Stimulated activated CD4-positive, alpha-beta T cell treated with anti-CD3 and anti-CD28 coated beads, TNF-alpha, amount 100 ng/mL, for 48 hours (primary cell): ENCODE measurements at places on chromosomes 1 and 21.

GRCh38 chr1:200438911-200439310 is 29.1 kb upstream of the ZNF281 start:
- DNase-seq: no peak

DNA sequence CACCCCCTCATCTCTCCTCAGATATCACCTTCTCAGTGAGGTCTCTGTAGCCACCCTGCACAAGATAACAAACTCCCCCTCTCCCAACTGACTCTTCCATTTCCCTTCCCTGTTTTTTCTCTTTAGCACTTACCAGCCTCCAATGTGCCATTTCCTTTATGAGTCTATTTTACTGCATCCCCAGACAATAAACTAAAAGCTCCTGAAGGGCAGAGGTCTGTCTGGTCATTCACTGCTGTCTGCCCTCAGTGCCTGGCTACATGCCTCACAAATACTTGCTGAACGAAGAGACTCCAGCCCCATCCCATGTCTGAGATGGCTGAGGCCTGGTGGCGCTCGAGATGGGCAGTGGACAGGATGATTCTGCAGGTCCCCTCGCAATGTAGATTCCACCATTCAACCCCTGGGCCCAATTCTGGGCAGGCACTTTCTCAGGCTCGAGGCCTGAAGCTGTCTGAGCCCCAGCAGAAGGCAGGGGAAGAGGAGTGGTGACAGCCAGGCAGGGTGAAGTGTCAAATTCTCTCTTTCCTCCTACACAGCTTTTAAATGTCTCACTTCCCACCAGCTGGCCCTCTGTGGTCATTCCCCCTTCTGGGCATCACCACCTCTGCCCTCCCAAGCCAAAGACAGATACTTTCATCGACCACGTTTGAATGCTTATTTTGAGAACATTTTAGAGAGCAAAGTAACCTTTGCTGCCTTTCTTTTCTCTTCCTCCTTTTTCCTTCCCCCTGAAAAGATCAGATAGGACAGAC is 6.6 kb downstream of the LRRN2 start:
- no peak for DNase-seq

DNA sequence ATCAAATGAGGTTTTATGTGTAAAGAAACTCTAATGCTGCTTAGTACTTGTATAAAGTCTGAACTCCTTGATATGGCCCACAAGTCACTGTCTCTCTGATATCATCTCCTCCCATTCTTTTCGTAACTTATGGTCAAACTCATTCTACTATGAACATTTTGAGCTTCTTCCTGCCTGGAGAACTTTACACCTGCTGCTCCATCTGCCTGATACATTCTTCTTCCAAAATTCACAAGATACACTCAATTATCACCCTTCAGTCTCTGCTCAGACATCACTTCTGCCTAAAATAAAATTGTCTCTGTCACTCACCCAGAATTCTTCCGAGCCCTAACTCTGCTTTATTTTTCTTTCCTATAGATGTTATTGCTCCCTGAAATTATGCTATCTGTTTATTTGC is 192.8 kb upstream of the LYPLAL1 start:
- no peak for DNase-seq

GRCh38 chr1:51621161-51621560 is 4.3 kb downstream of the OSBPL9 start:
- DNase-seq: no peak

GRCh38 chr1:6523566-6523965 is 30.7 kb downstream of the NOL9 start:
- DNase-seq: no peak

DNA sequence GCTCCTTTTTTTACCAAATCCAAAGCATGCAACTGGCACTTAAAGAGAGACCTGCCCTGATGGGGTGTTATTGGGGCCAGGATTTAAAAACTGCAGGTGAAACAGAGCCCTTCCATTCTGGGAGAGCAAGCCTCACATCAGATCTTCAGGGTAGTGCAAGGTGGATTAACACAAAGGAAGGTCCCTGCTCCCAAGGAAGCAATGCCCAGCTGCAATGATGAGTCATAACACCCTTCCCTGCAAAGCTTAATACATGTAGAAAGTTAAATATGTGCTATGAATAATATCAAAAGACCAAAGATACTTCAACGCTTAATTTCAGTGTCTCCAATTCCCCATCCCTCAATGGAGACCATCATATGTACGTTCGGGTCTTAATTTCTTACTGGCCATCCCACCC is 508.0 kb downstream of the OMA1 start:
- no peak for DNase-seq

- peak; percentile 26 for DNase-seq
Measured at GRCh38 chr1:196723325-196724185, 51.1 kb upstream of the CFHR3 start.

GRCh38 chr1:85605484-85606413 is 25.2 kb downstream of the CCN1 start:
- no peak for DNase-seq

- no peak for DNase-seq
Measured at GRCh38 chr1:1862905-1863547, 27.9 kb downstream of the GNB1 start.

GRCh38 chr1:87230501-87230900 is 98.2 kb upstream of the LMO4 start:
- no peak for DNase-seq

DNA sequence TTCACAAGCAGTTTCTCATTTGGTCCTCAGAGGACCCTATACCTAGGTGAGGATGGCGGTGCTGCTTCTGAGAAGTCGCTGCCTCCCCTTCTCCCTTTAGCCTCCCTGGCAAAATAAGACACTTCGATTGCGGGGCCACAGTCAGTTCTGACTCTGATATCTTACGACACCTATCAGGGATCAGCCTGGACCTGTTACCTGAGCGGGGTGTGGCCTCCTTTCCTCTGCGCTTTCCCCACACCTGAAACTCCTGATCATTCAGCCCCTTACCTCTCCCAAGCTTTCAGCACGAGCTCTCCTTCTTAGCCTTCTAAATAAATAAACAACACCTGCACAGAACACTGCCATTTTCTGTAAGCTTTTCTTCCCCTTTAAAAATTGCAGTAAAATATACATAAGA is 24.6 kb upstream of the GPR137B start:
- DNase-seq: no peak

DNA sequence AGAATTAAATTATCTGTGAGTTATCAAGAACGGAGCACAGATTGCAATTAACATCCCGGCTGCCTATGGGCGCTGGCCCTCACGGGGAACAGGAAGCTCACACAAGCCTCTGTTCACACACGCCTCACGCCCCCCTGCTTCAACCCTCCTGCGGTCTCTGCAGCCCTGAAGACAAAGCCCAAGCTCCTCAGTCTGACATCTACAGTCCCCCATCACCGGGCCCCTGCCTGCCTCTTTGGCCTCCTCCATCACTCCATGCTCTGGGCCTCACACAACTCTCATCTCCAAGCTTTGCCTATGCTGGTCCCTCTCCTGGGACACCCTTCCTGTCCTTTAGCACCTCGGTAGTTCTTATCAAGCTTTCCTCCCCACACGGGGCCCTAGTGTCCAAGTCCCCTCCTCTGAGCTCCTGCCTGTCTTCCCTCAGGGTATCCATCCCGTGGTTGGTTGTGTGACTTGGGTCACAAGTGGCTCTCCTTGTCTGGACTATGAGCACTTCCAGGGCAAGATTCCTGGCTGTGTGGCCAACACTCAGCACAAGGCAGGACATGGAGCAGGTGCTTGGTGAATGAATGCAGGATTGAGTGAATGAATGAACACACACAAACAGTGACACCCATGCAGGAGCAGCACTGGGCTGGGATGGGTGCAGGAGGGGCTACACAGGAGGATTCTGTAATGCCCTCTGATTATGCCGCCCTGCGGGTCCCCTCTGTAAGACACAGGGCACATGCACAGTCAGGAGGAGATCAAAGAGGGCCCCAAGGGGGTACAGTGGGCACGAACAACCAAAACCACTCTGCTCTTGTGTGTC is 116.1 kb downstream of the DMRTB1 start:
- no peak for DNase-seq

DNA sequence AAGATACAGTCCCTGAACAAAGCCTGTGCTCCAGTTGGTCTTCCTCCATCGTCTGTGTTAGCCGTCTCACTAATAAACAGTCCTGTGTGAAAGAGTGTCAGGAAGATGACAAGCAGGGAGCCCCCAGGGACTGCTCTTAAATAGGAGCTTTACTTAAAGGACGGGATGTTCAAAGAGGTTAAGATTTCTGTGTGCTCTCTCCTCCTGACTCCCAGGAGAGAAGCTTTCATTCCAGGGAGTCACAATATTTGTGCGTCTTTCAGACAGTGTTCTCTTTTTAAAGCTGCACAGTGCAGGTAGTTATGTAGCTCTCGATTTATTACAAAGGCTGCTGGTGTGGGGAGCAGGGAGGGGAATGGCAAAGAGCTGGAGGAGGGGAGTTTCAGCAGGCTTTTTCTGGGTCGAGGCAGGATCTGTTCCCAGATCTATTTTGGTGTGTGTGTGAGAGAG is 43.5 kb downstream of the STYXL2 start:
- no peak for DNase-seq

- no peak for DNase-seq
Measured at GRCh38 chr1:34019741-34020552, 145.1 kb downstream of the CSMD2 start.

DNA sequence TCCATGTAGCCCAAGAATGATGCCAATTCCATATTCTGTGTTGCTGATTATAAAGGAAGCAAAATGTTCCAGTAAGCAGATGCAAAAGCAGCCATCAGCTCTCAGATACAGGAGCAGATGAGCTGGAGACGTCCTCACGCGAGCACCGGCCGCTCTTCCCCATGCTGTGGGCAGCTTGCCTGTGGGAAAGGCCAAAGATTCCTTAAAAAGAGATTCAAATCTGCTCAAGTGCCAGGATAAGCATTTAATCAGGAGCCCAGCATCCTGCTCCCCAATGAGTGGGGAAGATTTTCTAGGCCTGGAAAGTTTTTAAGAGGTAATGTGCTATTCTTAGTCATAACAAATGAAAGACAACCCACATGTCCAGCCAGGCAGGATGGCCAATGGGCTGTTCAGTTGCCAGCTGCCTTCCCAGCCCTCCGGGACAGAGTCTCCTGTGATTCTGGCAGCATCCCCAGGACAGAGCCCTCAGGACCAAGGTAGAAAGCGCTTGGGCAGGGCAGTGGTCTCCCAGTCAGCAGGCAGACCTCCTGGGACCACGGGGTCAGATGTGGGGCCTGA is 108.2 kb upstream of the TMPRSS2 start:
- DNase-seq: no peak

GRCh38 chr1:72438270-72438669 is 155.9 kb upstream of the NEGR1 start:
- DNase-seq: no peak

DNA sequence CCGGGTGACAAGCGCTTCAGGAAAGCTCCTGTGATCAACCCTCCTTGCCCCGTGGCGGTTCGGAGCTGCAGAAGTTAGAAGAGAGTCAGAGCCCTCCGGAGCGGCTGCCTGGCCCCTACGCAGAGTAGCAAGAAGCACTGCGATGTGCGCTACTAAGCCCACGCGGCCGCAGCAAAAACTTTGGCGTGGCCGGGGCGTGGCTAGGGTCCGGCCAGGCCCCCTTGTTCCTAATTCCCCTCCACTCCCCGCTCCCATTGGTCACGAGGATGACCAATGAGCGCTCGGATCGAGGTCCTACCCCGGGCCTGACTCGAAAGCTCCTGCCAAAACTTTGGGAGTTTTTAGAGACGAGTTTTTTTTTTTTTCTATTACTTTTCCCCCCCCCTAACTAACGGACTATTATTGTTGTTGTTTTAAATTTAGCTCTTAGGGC is at the start of gene HLX:
Gene HLX (plus strand): TSS at position 368 of the 433 bp plus-strand sequence. CDS start 415 bp downstream, outside the sequence.
- DNase-seq: no peak

GRCh38 chr1:24109686-24110475 is 2.1 kb downstream of the MYOM3 start:
- no peak for DNase-seq

GRCh38 chr1:147625362-147625995 is 44.8 kb downstream of the ACP6 start:
- DNase-seq: no peak

GRCh38 chr21:40792691-40793456 is 54.1 kb downstream of the DSCAM start:
- DNase-seq: no peak

GRCh38 chr1:220711056-220711809 is 21.1 kb downstream of the C1orf115 start:
- DNase-seq: no peak

- DNase-seq: peak; percentile 48
Measured at GRCh38 chr1:158371188-158371953, 17.7 kb downstream of the CD1E start.

GRCh38 chr1:108624069-108624468 is 36.8 kb downstream of the HENMT1 start:
- DNase-seq: no peak

DNA sequence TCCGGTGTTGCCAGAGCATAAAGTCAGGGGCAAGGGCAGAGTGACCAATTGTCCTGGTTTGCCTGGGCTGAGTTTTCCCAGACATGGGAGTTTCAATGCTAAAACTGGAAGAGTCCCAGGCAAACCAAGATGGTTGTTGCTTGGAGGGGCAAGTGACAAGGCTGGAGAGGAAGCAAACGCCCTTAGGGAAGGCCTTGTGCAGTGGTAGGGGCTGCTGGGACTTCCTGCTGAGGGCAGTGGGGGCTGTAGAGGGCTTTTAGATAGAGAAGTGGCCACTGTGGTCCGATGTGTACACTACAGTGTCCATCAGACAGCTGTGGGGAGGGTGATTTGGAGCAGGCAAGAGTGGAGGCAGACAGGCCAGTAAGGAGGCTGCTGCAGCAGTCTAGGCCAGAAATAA is 7.0 kb upstream of the CELA2A start:
- DNase-seq: no peak

GRCh38 chr1:28682840-28683239 is 14.3 kb downstream of the GMEB1 start:
- no peak for DNase-seq

DNA sequence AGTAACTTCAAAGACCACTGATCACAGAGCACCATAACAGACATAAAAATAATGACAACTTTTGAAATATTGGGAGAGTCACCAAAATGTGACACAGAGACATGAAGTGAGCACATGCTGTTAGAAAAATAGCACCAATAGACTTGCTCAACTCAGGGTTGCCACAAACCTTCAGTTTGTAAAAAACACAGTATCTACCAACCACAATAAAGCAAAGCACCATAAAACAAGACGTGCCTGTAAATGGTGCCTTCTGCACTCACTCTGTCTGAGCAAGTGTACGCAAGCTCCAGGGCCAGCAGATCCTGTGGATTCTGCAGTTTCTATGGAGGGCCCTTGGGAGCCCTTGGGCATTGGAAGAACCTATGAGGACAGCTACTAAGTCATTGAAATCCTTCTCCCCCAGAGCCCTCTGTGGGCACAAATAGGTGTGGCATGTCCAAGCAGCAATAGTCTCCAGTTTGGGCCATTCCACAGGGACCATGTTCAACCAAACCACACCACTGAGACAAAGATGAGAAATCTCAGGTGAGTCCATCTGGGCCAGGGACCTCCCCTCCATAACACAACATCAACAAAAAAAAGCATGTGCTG is 116.9 kb upstream of the RAB4A start:
- DNase-seq: no peak

- DNase-seq: no peak
Measured at GRCh38 chr1:235857756-235858155, 8.9 kb downstream of the LYST start.

DNA sequence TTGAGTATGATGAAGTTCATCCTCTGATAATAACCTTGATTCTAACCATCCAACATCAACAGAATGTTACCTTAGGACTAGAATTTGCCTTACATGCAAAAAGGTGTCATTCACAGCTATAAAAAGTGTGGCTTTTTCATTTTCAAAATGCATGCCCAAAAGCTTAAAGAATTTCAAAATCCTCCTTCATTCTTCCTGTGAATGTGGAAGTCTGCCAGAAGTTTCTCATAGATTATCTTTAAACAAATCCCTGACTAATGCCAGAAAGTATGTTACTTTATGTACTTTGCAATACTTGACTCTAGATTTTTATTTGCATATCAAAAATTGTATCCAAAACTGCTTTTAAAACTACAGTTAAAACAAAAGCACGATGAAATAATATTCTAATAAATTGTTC is 270.6 kb upstream of the ZRANB2 start:
- DNase-seq: no peak
